ENCODE measurements at places on chromosomes 5 and 9.

- no peak for DNase-seq
Measured at GRCh38 chr5:158877706-158878105, 222.0 kb downstream of the EBF1 start.

DNA sequence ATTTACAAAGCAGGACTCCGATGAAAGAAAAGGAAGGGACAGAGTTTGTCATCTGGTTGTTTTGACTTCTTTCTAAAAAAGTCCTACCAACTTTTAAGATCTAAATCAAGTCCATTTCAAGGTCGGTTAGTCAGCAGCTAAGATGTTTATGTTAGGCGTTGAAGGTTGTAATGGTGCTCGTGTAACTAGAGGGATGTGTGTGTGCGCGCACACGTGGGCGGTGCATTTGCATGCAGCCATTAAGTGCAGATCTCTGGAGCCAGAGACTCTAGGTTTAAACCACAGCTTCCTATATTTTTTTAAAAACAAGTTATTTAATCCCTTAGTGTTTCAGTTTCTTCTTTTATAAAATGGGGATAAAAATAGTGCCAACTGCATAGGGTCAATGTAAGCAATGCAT lies 77.0 kb upstream of the SMIM32 start:
- no peak for DNase-seq

DNA sequence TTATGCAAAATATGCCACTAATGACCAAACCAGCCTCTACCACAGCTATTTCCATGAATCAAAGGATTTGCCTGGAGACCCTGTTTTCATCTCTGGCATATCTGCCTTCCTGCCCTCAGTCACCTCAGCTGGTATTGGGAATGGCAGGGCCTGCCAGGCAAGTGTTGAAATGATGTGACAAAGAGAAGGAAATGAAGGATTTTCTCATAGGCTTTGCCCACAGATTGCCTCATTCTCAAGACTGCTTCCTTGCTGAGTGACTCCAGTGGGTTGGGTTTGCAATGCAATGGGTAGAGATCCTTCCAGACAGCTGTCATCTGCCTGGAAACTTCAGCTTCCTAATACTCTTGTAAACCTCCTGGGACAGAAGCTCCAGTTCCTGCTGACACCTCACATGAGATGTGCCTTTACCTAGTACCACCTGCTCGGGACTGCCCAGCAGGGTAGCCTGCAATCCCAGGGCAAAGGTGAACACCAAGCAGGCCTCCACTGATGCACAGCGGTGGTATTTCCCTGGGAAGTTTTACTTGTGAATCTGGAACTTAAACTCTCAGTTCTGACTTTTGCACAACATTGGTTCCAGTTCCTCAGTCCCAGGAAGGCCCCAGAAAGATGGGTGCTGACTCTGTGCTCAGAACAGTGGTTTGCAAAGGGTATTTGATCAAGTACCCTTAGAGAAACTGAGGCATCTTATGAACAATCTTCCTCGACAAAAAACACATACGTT lies 64.8 kb upstream of the SLC1A1 start:
- DNase-seq: peak; percentile 35

GRCh38 chr5:126462239-126463014 lies 39.2 kb downstream of the GRAMD2B start:
- DNase-seq: no peak

- DNase-seq: peak; percentile 71
Measured at GRCh38 chr5:10621832-10622231, 58.0 kb downstream of the ANKRD33B start.

GRCh38 chr5:2622866-2623265 lies 128.6 kb downstream of the IRX2 start:
- no peak for DNase-seq

- no peak for DNase-seq
Measured at GRCh38 chr5:84249918-84250630, 134.6 kb downstream of the EDIL3 start.

DNA sequence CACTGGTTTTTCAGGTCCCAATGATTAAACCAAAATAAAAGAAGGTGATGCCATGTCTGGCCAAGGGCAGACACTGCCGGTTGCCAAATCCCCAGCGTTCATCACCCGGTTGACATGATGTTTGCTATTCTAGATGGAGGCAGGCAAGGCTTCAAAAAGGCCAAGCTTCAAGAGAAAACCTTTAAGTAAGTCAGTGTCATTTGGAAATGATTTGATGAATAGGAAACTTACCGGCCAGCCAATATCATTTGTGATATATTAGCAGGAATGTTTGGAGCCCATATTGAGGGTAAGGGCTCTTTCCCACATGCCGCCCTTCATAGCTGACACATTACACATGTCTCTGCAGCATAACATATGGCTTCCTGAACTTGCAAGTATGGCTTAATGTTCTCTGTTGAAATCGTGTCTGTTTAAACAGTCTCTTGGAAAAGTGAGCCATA lies 89.5 kb upstream of the TTC23L start:
- DNase-seq: no peak

DNA sequence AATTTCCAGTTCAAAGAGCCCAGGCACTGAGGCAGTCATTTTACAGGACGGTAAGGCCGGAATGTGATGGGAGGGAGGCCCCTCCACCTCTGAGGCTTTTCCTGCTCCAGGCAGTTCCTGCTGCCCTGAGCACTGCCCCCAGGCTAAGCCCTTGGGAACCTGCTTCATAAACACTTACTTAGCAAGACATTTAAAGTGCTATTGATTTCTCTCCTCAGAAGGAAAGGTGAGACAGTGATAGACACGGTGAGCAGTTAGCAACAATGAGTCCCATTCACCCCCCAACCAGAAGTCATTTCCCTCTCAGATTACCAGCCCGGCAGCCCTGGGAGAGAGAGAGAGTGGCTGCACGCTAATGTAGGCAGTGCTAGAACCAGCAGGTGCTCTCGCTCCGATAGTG lies 462.5 kb downstream of the SPOCK1 start:
- no peak for DNase-seq

DNA sequence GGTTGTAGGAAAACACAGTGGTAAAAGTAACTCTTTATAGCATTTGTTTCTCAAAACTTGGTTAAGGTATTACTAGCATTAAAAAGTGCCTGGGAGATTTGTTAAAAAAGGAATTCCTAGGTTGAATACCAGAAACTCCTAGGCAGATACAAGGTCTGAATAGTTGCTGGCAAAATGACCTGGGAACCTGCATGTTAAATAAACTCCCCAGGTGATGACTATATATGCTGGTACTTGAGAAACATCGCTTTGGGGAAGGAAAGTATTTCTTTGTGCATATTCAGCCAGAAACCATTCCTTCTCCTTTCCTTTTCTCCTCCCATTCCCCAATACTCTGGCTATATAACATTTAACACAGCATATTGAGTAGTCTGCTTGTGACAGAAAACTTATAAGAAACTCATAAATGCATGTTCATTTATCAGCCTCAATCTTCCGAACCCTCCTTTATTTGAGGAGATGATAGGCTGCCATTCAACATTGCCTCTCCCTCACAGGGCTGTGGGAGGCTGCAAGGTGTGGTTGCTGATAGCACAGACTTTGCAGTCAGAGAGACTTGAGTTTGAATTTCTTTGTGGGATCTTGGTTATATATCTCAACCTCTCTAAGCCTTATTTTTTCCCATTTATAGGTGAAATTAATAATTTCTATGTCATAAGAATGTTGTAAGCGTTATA lies 28.7 kb downstream of the PCSK1 start:
- DNase-seq: no peak

- DNase-seq: peak; percentile 6
Measured at GRCh38 chr9:123034881-123035510, 1.5 kb downstream of the GPR21 start.

DNA sequence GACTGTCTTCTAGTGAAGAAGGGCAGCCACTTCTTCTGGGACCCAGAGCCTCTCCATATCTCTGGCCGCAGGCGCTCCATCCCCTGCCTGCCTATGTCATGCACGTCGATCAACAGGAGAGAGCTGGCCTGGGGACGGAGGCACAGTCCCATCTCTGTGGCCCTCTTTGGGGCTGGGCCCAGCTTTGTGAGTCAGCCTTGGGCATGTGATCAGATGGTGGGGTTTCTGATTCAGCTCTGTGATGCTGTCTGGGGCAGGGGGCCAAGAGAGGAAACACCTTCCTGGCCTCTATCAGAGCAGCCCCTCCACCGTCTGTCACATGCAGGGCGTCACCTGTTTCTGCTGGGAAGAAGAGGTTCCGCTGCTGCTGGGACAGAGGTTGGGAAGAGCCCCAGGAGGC lies 72.6 kb downstream of the MVB12B start:
- no peak for DNase-seq

- DNase-seq: no peak
Measured at GRCh38 chr9:68750786-68751185, 45.7 kb downstream of the PIP5K1B start.

GRCh38 chr5:78065663-78066062 lies 228.8 kb downstream of the AP3B1 start:
- DNase-seq: no peak

DNA sequence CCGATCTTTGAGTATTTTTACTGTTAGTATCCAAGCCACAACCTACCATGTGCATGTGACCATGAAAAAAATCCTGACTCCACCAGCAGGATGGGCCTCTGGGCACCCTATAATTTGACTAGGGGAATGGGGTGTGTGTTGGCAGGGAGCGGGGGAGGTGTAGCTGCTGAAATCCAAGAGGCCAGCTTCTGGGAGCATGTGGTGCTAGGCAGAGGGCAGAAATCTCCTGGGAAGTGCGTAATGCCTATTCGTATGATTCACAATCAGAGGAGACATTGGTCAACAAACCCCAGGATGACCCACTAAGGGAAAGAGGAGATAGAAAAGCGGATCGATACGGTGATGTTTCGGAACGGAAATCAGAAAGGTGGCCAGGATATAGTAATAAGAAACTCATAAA lies 149.9 kb downstream of the ARSB start:
- DNase-seq: no peak

GRCh38 chr9:134591082-134591571 lies 50.5 kb upstream of the COL5A1 start:
- no peak for DNase-seq

- DNase-seq: no peak
Measured at GRCh38 chr5:141680751-141681201, 1.3 kb downstream of the ARAP3 start.

DNA sequence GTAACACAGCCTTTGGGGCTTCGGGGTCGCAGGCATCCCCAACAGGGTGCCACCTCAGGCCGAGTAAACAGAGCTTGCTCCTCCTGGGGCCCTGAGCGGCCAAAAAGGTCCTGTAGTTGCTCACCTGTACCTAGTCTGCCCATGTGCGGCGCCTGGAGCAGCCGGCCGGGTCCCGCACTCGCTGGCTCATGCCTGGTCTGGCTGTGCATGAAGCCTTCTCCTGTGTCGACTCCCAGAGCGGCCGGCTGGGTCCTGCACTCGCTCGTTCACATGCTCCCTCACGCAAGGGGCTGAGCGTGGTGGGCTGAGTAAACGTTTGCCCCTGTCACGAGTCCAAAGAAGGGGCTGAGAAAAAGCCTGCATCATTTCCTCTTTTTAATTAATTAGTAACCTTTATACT lies 162.4 kb upstream of the TUT7 start:
- DNase-seq: no peak

DNA sequence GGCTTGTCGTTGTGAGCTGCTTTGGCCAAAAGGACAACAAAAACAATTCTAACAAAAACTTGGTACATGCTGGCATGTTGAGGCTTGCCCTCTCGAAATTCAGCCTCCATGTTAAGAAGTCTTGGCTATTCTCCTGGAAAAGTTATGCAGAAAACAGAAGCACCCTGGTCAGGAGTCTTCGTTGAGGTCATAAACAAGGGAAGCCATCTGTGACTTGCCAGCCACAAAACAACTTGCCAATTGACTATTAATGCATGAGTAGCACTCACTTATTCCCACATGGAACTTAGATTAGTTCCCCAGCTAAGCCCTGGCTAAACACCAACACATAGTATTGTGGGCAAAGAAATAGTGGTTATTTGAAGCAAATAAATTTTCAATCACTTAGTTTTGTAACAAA lies 521.0 kb upstream of the CHD1 start:
- no peak for DNase-seq

DNA sequence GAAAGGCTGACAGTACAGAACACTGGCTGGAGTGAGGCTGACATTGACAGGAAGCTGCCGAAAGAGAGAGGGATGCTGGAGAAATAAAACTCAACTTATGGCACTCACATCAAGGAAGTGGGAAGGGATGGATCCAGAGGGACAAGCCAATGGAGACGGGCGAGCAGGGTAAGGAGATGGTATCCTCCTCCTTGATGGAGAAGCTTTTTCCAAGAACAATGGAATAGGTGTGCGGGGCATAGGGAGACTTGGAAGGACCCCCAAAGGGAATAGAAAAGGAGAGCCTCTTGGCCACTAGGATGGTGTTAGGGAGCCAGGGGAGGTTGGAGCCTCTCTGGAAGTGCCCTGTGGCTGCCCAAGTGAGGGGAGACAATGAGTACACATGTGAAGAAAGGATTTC lies 58.4 kb upstream of the GRHPR start:
- no peak for DNase-seq

DNA sequence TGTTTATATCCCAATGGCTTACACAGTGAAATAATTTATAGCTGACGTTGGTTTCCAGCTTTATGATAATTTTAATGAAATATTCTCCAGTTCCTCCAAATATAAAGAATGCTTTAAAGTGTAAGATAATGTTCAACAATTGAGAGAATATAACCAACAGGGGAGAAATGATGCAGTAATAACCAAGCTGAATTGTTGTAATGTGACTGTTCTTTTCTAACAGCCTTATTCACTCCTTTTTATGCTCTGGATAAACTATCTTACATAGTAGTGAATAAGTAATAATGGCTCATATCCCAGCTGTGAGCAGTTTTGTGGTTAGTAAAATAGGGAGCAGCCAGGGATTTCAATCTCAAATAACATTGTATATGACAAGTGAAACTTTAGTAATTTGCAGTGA lies 2348.7 kb upstream of the ACO1 start:
- DNase-seq: no peak

- no peak for DNase-seq
Measured at GRCh38 chr5:83548581-83548980, 77.0 kb downstream of the VCAN start.

DNA sequence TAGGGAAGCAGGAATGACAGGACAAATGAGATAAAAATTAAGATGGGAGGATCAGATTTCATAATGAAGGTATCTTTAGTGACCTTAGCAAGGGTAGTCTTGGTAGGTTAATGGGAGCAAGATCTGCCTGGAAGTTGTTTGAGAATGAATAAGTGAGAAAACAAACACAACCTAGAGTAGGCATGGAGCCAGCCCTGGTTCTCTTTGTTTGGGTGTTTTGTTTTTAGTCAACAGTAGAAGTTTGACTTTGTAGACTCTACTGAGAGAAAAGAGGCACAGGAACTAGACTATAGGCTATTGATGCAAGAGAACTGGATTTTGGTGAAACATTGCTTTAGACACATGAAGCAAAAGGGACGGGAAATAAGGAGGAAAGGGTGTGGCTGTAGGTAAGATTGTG lies 40.3 kb downstream of the KCNN2 start:
- DNase-seq: no peak

GRCh38 chr5:96112703-96113102 lies 151.1 kb upstream of the ELL2 start:
- no peak for DNase-seq

DNA sequence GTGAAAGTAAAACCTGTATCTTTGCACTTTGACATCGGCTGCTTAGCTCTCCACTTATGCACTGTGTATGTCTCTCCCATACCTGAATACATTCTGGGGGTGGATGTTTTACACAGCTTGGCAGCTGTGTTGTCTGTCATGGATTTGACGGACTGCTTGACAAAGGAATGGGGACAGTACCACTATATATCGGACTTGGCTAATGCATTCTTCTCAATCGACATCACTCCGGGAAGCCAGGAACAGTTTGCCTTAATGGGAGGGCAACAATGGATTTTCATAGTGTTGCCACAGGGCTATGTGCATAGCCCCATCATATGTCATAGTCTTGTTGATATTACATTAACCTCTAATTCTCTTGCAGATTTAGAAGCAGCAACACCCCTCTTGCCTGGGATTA lies 1008.3 kb downstream of the DNAH5 start:
- no peak for DNase-seq

GRCh38 chr9:77725046-77725694 lies 77.0 kb upstream of the GNA14 start:
- DNase-seq: no peak

Data from suppressor macrophage treated with lipopolysaccharide for 4 hours (primary cell).